ENCODE measurements at places on chromosomes 11 and 22. TPM values are rescaled to one million over a fixed set of nuclear protein-coding genes. Genes with fewer than 3 reads are reported as not detected.
A peak's percentile ranks its signal among the peaks of the same experiment; 100 is the strongest.

DNA sequence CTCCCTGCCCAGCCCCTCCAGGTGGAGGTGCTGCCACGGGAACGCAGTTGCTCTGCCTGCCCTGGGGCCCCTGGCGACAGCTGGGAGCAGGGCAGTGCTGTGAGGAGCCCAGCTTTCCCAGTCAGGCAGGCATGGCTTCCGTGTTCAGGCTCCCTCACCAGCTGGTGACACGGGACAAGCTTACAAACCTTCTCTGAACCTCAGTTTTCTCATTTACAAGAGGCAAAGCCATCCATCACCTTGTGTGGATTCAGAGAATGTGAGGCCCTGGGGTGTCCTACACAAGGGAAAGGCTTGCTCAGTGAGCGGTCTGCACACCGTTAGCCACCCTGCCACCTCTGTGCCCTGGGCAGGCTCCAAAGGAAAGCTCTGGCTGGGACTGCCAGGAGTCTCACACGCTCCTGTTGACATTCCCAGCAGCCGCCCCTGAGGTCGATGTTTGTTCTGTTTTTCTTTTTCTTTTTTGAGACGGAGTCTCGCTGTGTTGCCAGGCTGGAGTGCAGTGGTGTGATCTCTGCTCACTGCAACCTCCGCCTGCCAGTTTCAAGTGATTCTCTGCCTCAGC lies 23.5 kb downstream of the SUN2 start:
- no peak for DNase-seq

GRCh38 chr11:66006891-66007176 lies 4.5 kb downstream of the BANF1 start:
- no peak for DNase-seq

- DNase-seq, result peak; percentile 16
These were observed 57.9 kb upstream of the FSHB start for GRCh38 chr11:30172883-30173311.

DNA sequence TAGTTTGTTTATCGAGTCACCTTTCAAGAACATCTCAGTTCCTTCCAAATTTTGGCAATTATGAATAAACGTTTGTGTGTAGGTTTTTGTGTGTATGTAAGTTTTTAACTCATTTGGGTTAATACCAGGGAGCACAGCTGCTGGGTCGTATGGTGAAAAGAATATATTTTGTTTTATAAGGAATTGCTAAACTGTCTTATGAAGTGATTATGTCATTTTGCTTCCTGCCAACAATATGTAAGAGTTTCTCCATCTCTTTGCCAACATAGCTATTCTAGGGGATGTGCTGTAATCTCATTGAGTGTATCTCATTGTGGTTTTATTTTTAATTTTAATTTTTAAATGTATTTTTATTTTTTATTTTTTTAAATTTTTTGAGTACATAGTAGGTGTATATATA lies 27.3 kb downstream of the BCL2L13 start:
- DNase-seq, result peak; percentile 43

- no peak for DNase-seq
These were observed 10.5 kb downstream of the TIMP3 start for GRCh38 chr22:32811788-32812545.

GRCh38 chr11:96284917-96285316 lies 58.1 kb downstream of the MAML2 start:
- DNase-seq, result no peak

- peak; percentile 90 for DNase-seq
These were observed at the start of gene NAALAD2 for GRCh38 chr11:90134478-90135003. TSS of gene NAALAD2 (plus strand) at chr11:90134663. CDS start at chr11:90134759, 96 bp downstream.

DNA sequence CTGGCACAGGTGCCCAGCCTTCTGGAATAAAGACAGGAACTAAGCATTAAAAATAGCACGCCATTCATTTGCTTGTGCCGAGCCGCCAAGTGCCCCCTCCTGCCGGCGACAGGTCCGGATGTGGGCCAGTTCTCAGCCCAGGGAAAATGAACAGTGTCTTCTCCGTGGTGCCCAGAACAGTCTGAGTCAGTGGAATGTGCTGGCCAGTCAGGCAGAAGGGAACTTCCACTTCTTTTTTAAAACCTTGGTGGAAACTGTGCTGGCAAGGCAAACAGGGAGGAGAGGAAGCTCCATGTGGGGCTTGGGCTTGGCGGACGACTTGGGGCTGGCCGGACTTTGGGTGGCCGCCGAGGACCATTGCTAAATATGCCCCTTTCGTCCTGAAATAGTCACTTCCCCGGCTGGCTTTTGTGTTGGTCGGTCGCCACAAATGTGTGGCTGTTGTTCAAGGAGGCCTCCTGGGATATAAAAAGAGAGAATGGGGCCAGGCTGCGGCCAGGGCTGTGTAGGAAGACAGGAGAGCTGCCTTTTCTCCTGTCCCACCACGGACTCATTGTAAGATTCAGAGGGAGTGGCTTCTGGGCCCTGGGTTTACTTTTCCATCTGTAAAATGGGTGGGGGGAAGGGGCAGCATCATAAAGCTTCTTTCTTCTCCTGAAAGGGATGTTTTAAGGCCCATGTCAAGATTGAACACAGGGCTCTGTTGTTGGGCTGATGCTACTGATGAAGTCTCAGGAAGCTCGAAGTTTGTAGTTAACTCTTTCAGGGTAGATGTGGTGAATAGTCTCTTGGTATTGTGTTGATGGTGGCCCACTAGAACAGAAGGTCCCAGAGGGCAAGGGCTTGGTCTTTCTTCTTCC lies 101.0 kb downstream of the PTPRJ start:
- DNase-seq, result peak; percentile 55

- DNase-seq, result peak; percentile 80
These were observed 519 bp upstream of the ART5 start for GRCh38 chr11:3642071-3642951.

Gene NEFH
- polyA plus RNA-seq, result 0.29 TPM

Gene FBXO3
- 27.5 TPM for polyA plus RNA-seq

Data from muscle of back (tissue), 13 donors.